ENCODE measurements at places on chromosomes 5 and 9.

DNA sequence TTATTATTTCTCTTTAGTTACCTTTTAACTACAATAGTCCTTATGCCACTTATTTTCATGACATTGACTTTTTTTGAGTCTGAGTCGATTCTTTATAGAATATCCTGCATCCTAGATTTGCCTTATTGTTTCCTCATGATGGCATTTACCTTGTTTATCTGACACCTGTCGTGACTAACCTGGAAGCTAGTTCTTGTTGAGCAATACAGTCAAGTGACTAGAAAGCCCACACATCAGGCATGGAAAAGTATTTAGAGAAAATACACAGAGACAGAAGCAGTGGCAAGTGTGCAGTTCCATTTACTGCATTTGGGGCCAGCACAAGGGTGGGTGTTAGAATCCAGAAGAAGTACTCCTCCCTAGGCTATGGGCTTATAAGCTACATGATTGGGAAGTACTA lies 97.8 kb downstream of the ERMP1 start:
- DNase-seq = no peak

- peak; percentile 17 for DNase-seq
Observed at GRCh38 chr9:70013598-70014196, 30.0 kb upstream of the MAMDC2 start.

GRCh38 chr9:135413461-135413860 lies 66.1 kb upstream of the PPP1R26 start:
- DNase-seq = no peak

GRCh38 chr9:90142580-90142979 lies 500.0 kb downstream of the DIRAS2 start:
- peak; percentile 82 for DNase-seq

DNA sequence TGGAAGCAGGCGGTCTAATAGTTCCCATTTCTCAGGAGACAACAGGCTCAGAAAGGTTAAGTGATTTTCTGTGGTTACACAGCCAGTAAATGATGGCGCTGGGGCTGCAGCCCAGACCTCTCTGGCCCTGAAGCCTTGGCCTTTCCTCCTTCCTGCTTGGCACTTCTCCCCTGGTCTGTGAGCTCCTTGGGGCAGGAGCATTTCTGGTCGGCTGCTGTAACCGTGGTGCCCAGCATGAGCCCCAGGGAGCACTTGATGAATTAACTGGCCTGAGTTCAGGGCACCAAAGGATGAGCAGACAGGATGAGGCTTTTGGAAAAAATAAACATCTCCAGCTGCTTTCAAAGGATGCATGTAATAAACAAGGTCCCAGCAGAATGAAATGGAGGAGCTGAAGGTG lies 30.2 kb downstream of the CDHR2 start:
- no peak for DNase-seq

GRCh38 chr5:60147791-60148190 lies 254.3 kb upstream of the PDE4D start:
- DNase-seq = no peak

Measured in NCI-H1105 treated with DMSO at 0.1 percent for 48 hours (cell line).